Left hindlimb (tissue), 1 donor: ENCODE measurements at places on chromosomes 2 and 18.

GRCh38 chr18:21281603-21282002 lies 39.6 kb downstream of the GREB1L start:
- DNase-seq: no peak

- DNase-seq: peak; percentile 39
Measured at GRCh38 chr2:240433973-240434727, 1.3 kb upstream of the GPC1 start.

DNA sequence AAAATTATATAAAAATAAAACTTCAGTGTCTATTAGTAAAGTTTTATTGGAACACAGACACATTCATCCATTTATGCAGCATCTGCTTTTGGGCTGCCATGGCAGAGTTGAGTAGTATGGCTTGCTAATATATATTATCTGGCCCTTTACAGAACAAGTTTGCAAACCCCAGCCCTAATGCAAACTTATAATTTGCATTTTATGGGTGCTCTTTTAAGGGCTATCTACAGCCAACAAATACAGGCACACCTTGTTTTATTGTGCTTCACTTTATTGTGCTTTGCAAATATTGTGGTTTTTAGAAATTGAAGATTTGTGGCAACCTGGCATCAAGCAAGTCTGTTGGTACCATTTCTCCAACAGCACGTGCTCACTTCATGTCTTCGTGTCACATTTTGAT lies 35.2 kb upstream of the DLX2 start:
- DNase-seq: no peak

- DNase-seq: no peak
Measured at GRCh38 chr18:3255611-3256165, 6.2 kb upstream of the MYL12B start.

- DNase-seq: no peak
Measured at GRCh38 chr2:72180351-72180750, 32.7 kb upstream of the CYP26B1 start.

DNA sequence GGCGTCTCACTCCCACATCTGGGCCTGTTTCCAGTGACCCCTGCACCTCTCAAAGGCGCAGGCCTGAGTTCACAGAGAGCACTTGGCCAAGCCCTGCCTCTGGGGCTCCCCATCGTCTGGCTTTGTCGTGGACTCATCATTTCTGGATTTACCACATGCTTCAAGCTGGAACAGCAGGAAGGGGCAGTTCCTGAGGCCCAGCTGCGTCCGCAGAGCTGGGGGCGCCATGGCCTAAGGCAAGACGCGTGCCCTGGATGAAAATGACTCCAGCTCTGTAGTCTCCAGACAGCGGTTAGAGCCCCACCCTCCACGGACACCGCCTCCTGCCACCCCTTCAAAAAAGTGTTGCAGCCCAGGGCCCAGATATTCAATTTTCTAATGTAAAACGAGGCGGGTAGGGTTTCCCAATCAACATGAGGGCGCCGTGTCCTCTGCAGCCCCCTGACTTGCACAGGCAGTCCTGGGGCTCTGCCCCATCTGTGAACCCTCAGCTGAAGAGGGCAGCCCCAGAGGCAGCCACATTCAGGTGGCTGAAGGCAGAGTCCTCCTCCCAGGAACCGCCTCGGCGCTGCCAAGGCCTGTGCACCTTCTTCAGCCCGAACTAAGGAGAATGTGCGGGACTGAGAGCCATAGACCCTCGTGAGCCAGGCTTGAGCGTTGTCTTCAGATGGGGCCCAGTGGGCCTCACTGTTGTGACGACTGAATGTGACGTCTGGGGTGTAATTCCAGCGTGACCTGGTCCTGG lies 85.5 kb downstream of the NFATC1 start:
- DNase-seq: peak; percentile 37

DNA sequence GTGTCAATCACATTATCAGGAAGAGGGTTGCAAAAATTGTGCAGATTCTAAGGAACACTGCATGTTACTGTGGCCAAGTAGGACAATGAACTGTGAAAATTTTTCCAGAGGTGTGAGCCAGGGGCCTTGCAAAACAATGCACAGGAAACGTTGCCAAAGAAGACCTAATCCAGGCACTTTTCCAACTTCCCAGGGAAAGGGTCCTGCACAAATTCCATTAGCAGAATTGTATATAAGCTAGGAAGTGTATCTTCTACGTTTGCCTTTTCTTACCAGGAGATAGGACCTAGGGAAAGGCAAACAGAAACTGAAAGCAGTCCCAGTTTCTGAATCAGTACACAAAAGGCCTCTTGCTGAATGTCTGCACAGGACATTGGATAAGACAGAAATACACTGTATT lies 1888.3 kb upstream of the CELF4 start:
- peak; percentile 76 for DNase-seq

GRCh38 chr2:45264227-45265225 lies 255.3 kb upstream of the SIX2 start:
- DNase-seq: no peak

- no peak for DNase-seq
Measured at GRCh38 chr18:62612776-62613175, 90.0 kb downstream of the ZCCHC2 start.

DNA sequence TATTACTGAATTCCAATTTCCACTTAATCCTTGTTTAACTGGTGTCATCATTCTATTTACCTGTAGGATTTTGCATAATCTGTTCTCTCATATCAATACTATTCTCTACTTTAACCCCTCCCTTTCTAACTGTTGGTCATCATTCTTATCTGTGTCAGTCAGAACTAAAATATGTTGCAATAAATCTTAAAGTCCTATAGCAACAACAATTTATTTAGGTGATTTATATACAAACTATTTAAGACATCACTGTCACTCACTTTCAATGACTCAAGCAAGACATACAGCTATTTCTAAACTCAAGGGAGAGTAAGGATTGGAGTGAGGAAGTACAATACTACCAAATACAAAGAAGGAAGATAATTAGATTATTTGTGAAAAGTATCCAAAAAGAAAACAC lies 740.4 kb downstream of the DSC3 start:
- no peak for DNase-seq

GRCh38 chr18:46574000-46574742 lies 82.8 kb downstream of the LOXHD1 start:
- DNase-seq: no peak

DNA sequence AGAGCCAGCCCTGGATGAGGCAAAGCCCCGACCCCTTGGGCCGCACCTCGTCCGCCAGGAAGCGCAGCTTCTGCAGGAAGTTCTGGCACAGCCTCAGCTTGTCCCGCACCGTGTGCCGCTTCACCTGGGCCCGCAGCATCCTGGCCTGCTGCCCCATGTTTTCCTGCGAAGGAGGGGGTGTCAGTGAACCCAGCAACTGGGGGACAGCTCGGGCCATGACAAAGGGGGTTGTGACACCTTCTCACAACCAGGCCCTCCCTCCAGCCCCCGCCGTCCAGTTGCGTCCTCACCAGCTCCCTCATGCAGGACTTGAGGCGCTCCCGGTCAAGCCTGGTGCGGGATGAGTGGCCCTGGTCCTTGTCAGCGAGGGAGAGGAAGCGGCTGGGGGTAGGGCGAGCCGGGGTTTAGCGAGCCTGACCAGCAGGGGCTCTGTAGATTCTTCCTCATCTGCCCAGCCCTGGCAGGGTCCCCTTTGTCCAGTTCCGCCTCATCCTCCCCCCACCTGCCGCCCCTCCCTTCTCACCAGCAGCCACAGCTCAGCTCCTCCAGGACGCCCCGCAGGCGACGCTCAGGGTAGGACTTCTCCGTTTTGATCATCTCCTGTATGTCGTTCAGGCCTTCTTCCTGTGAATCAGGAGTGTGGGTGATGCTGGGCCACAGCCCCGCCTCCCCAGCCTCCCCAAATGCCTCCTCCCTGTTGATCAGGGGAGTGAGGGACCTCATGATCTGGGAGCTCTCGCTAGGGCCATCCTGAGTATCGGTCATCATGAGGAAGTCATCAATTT lies 606 bp downstream of the OTOF start:
- DNase-seq: no peak
